Skeletal muscle cell (primary cell): ENCODE measurements at places on chromosomes 12 and 14.

DNA sequence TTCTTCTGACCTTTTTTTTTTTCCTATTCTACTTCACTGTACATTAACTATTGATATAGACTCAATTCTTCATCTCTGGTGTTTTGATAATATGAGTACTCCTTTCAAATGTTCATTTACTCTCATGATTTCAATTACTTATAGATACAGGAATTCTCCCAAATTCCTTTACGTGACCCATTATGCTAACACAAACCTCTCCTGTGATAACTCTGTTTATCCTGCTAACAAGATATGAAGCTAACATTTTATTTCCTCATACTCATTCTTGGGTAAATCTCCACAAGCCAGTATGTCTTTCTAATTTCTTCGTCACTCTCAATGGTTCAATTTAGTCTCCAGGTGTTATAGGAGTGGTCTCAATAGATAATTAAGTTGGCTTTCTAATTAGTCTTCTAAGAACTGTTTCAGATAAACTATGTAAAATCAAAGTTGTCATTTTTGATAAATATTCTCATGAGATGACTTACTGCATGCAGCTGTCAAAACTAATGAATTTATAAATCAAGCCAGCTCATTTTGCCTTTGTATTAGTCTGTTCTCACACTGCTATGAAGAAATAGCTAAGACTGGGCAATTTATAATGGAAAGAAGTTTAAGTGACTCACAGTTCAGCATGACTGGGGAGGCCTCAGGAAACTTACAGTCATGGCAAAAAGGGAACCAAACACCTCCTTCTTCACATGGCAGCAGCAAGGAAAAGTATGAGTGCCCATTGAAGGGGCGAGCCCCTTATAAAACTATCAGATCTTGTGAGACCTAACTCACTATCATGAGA, 130.6 kb upstream of the MYF6 start:
- no peak for DNase-seq

GRCh38 chr14:54651649-54652048, 84.7 kb downstream of the SAMD4A start:
- DNase-seq: no peak

DNA sequence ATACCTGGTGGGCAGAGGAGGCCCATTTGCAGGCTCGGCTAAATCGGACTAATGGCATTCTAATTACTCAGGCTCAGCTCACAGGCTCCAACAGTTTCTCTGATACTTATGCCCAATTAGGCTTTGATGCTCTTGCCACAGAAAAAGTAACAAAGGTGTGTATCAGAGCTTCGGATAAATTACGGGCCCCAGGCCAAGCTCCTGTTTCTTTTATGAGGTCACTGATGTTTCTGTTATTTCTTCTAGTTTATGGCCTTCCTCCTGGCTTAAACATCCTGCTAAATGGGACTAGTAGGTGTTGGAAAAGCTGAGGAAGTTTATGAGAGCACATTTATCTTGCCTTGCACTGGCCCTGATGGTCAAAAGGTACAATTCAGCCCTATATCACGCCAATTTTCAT, 28.8 kb upstream of the C12orf75 start:
- no peak for DNase-seq

DNA sequence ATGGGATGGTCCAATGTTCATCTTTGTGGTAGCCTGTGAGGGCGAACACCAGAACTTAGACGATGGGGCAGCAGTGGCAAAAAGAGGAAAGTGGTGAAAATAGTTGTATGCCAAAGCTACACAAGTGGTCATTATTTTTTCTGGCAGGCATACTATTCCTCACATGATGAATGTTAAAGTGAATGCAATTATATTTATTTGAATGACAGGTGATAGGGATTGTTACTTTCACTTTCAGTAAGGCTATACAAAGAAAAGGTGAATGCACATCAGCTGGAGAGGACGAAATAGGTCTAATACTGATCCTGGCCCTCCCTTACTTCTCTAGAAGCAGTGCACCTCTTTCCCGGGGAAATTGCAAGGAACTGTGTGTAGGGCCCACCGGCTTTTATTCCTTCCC, 470.1 kb downstream of the TMTC2 start:
- no peak for DNase-seq

- no peak for DNase-seq
Measured at GRCh38 chr12:16347391-16348298, at the start of gene MGST1. MGST1 (plus strand) TSS chr12:16347645; CDS start chr12:16354253, 6,608 bp downstream.

- no peak for DNase-seq
Measured at GRCh38 chr12:123676616-123677320, 5.9 kb downstream of the TCTN2 start.

- DNase-seq: no peak
Measured at GRCh38 chr12:49797449-49797776, 30.8 kb downstream of the NCKAP5L start.

GRCh38 chr12:81070846-81071245, 7.0 kb upstream of the ACSS3 start:
- DNase-seq: no peak

- no peak for DNase-seq
Measured at GRCh38 chr12:26524862-26525465, 308.0 kb downstream of the ITPR2 start.

DNA sequence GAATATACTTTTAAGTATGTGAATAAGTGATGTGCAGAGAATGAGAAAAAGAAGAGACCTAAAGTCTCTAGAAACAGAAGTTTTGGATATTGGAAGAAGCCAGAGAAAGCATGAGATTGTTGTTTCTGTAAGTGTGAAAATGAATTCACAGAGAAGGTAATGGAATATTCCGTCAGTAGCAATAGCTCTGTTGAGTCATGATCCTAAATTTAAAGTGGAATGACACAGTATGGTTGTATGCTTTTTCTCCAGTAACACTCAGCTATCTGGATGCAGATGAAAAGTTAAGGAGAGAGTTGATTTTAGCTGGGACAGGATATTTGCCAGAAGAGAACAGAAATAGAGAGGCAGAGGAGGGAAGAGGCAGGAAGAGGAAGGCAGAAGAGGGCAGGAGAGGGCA, 1166.3 kb downstream of the GALC start:
- DNase-seq: no peak

DNA sequence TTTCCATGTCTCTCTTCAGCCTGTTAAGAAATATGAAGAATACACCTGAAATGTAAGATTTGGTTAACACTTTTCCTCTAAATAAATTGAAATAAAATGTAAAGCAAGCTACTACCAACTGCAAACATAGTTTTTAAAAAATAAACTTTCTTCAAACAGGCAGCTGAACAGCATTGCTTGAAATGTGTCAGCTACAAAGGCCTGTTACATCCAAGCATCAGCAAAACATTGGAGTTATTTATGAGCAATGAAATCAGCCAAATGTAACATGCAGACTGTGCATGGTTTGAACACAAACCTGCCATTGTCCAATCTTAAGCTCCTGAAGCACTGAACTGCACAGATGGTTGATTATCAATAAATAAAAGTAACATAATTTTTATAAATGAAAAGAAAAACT, 291.3 kb downstream of the ACSS3 start:
- no peak for DNase-seq

DNA sequence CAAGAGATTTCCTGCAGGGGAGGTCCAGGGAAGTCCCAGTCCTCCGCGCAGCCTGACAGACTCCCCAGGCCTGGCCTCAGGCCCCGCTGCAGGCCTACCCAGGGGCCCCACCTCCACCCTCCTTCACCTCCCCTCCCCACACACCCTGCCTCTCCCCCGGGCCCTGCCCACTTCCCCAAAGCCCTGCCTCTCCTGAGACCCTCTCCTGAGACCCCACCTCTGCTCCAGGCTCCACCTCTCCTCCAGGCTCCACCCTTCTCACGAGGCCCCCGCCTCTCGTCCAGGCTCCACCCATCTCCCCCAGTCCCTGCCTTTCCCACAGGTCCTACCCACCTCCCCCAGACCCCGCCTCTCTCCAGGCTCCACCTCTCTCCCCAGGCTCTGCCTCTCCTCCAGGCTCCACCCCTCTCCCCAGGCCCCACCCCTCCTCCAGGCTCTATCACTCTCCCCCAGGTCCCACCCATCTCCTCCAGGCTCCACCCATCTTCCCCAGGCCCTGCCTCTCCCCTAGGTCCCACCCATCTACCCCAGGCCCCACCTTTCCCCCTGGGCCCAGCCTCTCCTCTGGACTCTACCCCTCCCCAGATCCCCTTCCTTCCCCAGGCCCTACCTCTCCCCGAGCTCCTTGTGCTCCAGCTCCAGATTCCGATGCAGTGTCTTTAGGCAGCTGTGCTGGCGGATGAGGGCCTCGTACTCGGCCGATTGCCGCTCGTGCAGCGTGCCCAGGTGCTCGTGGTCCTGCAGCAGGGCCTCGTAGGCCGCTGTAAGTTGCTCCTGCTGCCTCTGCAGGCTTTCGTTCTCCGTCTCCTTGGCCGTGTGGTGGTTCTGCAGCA, 58.8 kb upstream of the GPR68 start:
- no peak for DNase-seq

DNA sequence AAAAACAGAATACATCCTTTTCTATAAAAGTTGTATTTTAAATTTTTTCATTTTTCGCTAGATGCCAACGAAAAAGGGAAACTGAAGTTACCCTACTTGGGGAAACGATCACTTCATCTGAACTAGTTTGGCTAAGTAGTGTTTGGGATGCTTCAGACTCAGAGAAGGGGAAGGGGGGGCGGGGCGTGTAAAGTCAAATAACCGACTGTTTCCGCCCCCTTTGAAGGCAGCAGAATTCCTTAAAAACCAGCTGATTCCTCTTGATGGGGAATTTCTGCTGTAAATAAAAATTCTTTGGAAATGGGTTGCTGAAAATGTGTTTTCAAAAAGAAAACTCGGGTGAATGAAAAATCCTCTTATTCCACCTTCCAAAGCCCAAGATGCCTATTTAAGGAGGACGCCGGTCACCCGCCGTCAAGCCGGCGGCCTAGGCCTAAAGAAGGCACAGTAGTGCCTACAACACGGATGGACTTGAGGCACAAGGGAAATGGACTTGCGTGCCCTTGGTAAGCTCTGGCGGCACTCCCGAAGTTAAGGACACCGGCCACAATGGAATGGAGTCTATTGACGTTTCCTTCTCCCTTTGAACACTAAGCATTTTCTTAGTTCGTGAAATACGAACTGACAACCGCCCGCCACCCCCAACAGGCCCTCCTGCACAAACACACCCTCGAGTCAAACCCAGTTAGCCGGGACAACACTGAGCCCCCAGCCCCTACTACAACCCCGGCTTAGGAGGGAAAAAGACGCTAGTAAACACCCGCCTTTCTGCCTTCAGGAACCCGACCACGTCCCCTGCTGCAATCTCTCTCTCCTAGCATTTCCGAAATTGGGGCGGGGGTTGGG, 1.9 kb downstream of the ATXN2 start:
- DNase-seq: no peak

DNA sequence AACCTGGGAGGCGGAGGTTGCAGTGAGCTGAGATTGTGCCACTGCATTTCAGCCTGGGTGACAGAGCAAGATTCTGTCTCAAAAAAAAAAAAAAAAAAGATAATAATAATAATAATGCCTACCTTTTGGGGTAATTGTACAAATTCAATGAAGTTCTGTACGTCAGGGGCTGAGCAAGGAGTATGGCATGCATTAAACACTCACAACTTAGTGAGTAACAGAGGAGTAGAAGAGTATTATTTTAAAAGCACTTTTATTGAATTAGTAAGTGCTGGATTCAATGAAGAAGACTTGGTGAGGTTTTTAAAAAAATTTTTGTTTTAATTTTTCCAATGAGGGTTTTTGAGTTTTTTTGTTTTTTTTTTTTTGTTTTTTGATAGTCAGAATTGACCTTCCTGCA, 783.6 kb upstream of the TBX3 start:
- no peak for DNase-seq

GRCh38 chr12:9718968-9719367, 13.9 kb downstream of the CLECL1 start:
- DNase-seq: no peak
